NCI-H524 (cell line): ENCODE measurements at places on chromosomes 5 and 9.
A peak's percentile ranks its signal among the peaks of the same experiment; 100 is the strongest.

DNA sequence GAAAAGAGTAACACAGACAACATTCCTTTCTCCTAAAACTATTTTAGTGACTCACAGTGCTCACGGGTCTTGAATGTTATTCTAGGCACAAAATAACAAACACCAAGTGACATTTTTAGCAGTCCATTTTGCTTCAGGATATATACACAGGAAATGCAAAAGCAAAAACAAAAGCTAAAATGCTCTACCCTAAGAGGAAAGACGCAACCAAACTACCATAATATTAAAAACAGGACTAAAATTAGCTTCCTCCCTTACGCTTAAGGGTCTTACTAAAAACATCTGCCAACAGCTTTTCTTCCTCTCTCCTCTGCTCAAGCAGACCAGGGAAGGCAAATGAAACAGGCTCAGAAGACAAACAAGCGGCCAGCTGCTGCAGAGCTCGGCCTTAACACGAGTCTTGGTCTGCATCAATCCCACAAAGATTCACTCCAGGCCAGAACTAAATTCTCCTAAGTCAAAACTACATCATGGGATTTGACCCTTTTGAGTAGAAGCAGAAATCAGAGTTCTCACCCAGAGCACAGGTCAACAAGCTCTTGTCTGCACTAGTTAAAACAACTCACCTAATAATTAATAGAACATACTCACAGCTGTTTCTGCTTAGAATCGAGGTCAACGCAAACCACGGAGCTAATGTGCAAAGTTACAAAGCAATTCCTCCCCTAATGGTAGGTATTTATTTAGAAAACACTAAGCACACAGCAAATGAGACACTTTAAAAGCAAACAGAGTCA is 62.3 kb downstream of the RAPGEF1 start:
- peak; percentile 70 for DNase-seq

- no peak for DNase-seq
These were observed 388.7 kb downstream of the CETN3 start for GRCh38 chr5:90020575-90021538.

GRCh38 chr9:84136119-84136868 is 155.7 kb downstream of the RMI1 start:
- no peak for DNase-seq

DNA sequence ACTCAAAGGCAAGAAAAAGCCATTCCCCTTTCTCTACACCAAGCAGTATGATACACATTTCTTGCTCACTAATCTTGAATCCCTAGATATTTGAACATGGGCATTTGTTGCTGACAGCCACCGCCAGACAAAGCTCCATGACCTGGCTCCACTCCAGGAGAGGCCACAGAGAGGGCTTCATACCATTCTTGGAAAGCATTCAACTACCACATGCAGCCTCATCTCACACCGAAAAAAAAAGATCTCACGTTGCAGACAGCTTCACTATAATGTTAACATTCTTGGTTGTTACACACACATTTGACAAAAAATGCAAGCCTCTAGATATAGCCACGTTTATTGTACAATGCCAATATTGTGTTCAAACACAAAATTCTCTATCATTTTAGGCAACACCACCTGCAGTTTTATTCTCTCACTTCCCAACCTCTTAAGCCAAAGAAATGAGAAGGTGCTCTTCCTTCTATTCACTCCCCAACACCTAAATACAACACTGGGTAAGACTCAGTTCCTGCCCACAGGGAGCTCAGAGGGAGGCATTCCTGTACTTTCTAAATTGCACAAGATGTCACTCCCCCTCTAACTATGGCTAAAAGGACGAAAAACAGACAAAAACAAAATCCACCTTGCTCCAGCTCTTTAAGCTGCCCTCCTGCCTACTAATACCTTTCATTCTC is 222.4 kb downstream of the TSSK1B start:
- DNase-seq = peak; percentile 75

DNA sequence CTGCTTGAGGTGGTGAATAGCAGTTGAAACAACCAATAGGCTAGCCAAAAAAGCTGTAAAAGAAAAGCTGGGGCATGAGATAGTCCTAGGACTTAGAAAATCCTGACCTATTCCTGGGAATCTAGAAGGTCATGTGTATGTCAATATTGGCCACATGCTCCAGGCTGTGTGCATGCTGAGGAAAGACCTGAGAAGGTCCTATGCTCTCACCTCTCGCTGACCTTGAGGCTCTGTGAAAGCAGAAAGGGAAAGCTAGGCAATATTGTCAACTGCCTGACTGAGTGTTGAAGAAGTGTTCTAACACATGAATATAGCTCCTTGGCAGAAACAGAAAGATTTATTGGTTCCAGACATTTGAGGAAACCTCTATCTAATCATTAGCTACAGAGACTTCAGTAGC is 19.8 kb downstream of the TAS2R1 start:
- no peak for DNase-seq

DNA sequence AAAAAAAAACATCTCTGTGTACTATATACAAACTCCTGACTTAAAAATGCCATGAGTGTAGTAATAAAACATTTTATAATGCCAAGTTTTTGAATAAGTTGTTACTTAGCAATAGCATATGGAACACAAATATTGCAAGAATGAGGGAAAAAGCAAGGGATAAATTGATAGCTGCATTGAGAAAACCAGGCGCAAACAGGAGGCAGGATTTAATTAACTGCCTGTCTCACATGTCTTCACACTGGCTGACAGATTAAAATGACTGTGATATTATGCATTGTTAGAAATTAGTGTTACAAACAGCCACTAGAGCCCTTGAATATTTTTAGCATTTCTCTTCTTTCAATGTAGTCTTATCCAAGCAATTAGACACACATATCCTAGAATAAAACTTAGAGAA is 1817.5 kb upstream of the NUDT12 start:
- DNase-seq = no peak

GRCh38 chr5:27450607-27451006 is 412.2 kb upstream of the CDH9 start:
- no peak for DNase-seq

DNA sequence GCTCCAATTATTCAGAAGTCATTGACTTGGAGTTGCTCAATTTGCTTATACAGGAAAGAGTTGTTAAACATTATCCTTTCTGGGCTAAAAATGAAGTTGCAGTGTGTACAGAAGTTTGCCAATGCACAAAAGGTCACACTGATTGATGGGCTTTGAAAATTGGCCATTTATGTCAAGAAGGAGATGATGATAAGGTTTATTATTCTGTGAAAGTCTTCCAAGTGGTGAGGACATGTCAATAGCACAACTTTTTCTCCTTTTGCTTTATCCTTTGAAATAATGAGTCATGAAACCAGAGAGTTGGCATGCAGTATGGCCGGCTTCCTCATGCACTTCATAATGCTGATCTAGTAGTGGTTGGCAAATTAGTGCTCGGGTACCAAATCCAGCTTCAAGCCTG is 848.5 kb upstream of the WWC1 start:
- no peak for DNase-seq

DNA sequence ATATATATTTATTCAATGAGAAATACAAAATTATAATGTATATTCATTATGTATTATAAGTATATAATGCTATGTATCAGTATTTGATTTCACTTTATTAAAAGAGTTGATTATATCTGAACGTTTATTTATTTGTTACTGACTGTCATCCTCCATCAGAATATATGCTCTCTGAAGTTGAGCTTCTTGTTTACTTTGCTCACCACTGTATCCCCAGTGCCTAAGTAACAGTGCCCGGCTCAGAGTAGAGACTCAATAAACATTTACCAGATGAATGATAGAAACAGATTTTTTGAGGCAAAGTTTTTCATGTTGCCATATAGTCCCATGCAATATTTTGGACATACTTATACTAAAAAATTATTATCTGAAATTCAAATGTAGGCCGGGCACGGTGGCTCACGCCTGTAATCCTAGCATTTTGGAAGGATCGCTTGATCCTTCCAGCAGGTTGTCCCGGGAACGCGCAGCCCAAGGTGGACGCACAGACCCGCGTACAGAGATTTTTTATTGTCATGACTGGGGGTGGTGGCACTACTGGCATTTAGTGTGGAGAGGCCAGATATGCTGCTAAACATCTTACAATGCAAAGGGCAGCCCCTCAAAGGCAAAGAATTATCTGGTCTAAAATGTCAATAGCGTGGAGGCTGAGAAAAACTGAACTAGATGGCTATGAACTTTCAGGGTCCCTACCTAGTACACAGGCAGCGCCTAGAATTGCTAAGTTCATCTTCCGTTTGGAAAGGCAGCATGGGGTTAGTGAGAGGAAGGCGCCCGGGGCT is 761 bp upstream of the DNAJC25 start:
- no peak for DNase-seq

- DNase-seq = no peak
These were observed 12.5 kb downstream of the MAPKAP1 start for GRCh38 chr9:125694478-125694877.
